ENCODE measurements at places on chromosomes 12 and 14. TPM values are rescaled to one million over a fixed set of nuclear protein-coding genes. Genes with fewer than 3 reads are reported as not detected.

DNA sequence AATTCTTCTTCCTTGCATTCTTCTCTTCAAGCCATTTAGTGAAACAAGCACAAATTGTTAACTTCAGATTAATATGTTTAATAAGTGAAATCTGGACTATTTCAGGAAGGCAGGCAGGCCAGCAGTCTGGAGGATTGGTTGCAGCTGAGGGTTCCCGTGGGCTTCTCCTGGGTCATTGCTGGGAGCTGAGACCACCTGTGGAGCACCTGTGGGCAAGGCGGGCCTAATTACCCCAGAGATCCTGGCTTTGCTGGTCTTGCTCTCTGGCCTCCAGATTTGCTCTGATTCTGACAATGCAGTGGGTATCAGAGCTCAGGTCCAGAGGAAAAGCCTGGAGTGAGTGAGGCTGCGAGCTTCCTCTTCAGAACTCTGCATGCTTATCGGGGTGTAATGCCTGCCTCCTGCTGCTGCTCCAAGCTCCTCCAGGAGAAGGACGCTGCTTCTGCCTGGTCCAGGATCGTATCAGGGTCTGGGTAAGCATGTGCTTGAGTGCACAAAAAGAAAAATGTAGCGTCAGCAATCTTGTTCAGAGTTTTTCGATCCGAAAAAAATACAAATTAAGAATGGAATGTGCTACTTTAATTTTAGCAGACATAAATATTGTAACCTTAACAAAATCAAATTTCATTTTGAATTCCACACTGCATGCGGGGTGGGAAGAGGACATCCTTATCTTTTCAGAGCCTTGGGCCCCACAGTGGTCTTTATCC lies 93.8 kb downstream of the TMEM30B start:
- no peak for DNase-seq

DNA sequence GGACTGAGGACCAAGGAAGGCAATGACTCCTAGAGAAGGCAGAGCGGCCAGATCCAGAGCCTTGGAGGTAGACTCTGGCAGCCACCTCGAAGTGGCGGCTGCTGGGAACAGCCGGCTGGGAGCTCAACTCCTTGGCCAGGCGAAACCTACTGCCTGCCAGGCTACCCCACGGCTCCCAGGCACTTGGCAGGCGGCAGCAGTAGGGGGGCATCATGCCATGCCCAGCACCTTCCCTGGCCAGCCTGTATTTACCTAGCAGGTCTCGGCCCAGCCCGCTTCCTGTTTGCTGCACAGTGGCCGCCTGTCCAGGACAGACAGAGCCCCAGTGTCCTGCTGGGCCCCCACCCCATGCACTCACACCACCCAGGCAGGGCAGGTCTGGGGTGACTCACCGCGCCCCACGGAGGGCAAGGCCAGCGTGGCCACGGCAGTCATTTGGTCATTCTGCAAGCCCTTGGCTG lies 10.2 kb downstream of the TRPV4 start:
- DNase-seq, result no peak

- no peak for DNase-seq
Measured at GRCh38 chr12:121810234-121810817, 6.5 kb downstream of the SETD1B start.

SCYL2 gene
- total RNA-seq, result 57.5 TPM

DNA sequence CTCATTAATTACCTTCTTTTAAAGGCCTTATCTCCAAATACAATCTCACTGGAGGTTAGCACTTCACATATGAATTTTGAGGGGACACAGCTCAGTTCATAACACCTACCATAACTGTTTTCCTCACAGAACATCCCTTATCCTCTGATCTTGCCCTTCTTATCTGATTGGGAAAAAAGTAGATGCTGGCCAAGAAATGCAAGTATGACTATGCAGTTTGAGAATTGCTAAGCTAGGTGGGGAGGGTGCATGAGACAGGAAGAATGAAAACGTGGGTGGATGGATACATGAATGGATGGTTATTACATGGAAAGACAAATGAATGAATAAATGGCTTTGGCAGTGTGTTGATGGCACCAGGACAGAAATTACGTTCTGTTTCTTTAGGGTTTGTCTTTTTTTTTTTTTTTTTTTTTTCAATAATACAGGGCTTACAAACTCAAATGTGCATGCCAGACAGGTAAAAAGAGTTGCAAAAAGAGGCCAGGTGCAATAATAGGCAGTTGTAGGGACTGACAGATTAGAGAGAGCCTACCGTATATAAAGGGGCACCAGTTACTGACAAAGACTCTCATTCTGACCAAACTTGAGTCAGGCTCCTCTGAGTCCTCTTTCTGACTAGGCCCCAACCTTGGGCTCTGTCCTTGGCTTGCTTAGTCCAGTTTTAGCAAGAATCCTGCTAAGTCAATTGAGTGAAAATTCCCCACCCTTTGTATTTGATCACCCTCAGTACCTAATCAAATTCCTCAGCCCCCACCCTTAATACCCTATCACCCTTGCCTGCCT lies 304.9 kb downstream of the ZFP36L1 start:
- no peak for DNase-seq

DNA sequence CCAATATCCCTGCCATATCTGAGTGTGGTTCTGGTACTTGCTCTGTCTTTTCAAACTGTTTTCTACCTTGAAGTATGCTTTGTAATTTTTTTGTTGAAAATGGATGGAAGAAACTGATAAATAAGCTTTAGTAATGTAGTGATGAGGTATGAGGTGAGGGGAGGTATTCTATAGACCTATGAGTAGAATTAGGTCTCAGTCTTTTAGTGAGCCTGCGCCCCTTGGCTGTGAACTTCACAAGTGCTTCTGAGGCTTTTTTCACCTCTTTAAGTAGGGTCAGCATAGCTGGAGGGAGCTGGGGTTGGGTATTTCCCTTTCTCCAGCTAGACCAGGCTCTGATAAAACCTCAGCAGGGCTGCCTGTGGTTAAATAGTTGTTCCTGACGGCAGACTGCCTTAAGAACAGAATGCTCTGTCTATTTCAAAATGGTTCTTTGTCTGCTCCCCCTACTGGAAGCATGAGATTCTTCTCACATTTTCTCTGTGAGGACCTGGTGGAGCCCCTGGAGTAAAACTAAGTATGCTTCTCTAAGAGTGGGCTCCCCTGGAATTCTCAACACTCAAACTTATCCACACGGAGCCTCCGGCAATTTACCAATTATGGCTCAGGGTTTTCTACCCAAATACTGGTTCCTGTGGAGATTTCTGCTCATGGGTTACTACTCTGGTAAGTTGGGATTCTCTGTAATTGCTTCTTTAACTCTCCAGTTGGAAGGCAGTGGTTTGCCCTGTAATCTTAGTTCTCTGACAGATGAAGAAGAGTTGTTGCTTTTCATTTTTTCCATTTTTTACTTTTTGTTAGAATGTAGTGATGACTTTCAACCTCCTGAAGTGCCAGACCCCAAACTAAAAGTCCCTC lies 13.1 kb downstream of the KRT5 start:
- peak; percentile 80 for DNase-seq

ABCD2 gene
- 0.04 TPM for total RNA-seq

GRCh38 chr14:75443203-75443969 lies 15.6 kb downstream of the JDP2 start:
- DNase-seq, result no peak

GRCh38 chr12:75000120-75000519 lies 209.5 kb downstream of the KCNC2 start:
- DNase-seq, result no peak

DNA sequence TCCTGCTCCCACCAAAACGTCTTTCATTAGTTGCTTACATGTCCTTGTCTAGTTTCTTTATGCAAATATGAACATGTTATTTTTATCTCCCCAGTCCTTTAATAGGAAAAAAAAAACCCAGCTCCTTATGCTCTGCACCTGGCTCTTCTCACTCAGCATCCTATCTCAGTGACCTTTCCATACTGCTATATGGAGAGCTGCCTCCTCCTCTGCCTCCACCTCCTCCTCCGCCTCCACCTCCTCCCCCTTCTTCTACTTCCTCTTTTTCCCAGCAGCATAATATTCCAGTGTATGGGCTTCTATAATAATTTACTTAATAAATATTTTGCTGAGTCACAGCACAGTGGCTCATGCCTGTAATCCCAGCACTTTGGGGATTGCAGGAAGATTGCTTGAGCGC lies 31.5 kb downstream of the ABCB9 start:
- DNase-seq, result no peak

CLEC4A gene
- total RNA-seq, result 3.8 TPM

- peak; percentile 75 for DNase-seq
Measured at GRCh38 chr12:31206038-31206670, 119.8 kb downstream of the SINHCAF start.

CBLN3 gene
- 0.07 TPM for total RNA-seq

DNA sequence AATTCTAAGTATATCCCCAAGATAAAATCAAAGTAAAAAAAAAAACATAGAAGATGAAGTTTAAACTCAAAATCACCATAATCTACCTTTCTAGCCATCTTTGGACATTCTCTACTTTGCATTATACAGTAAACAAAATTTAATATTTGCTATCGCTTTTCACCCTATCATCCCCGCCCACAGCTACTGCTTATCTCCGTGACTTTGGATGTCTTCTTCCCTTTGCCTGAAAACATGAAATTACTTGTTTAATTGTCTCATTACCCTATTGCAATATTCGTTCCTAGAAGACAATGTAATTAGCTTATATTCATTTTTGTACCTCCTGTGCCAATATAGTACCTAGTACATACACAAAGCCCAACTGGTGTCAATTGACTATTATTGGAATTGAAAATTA lies 9.3 kb downstream of the SYNJ2BP start:
- no peak for DNase-seq

DNA sequence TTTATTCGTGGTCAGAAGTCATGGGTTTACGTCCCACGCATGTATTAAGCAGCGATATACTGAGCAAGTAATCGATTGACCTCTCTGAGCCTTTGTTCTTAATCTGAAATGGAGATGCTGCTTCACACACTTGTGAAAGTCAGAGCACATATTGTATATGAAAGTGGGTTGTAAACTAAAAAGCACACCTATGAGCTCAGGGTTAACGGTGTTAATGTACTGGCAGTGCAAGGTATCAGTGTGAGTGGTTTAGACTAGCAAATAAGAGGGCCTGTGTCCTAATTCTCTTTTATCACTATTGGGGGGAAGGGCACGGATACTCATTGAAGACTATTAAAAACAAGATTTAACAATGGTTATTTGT lies 676 bp downstream of the MRPL42 start:
- no peak for DNase-seq

KRT6A gene
- not detected for total RNA-seq

GRCh38 chr12:54394281-54394719 lies 9.8 kb upstream of the ZNF385A start:
- DNase-seq, result peak; percentile 96

GRCh38 chr14:23645812-23646647 lies 9.9 kb downstream of the DHRS2 start:
- no peak for DNase-seq

DNA sequence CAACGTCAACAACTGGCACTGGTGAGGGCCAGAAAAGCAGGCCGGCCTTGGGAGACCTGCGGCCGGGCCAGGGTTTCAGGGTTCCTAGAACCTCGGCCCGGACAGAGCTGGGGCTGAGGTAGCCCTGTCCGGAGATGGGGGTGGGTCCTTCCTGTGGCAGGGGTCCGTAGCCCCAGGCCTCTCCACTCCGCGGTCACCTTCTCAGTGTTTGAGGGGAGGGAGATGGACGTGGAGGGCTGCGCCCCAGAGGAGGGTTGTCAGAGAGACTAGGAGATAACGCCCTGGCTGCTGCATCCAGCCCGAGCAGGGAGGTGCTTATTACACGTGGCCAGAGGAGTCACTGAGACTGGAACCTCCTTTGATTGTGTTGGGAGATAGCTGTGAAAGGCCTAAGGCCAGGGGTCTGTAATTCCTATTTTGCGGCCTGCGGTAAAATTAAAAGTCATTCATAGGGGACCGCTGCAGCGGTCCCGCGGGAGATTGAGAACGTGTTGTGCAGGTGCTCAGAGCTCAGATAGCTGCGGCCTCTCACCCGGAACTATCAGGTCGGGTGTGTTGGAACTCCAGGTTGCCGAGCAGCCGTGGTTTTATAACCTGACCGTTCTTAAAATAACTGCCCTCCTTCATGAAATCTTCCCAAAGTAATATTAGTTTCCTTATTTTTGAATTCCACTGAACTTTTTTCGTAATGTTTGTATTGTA lies 507 bp downstream of the AHSA1 start:
- peak; percentile 65 for DNase-seq

LRRC10 gene
- total RNA-seq, result not detected

GLIPR1 gene
- 0.04 TPM for total RNA-seq

DNA sequence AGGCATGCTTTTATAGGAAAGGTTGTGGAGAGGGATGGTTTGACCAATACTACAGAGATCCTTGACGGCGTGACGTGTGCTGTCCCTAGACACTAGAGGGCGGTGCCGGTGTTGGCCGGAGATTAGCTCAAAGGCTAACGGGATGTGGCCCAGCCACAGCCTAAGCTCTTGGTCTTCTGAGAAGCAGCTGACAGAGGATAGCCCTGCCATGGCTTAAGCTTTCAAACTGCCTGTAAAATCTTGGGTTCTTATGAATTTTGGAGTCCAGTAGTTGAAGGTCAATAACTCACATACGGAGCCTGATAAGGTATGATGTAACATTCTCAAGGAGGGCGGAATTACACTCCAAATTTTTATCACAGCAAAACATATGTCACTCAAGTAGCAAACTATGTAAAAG lies 515.7 kb upstream of the ATXN7L3B start:
- peak; percentile 91 for DNase-seq

DNA sequence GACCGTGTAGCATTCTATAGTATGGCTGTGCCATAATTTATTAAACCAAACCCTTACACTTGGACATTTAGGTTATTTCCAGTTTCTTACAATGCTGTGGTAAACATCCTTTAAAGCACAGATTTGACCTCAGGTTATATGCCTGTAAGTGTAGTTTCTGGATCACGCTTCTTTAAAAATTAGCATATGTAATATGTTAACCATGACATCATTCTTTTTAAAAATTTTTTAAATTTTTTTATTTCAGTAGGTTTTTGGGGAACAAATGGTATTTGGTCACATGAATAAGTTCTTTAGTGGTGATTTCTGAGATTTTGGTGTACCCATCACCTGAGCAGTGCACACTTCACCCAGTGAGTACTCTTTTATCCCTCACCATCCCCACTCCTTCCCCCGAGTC lies 18.3 kb downstream of the SAMD4A start:
- DNase-seq, result no peak

MAP3K9 gene
- total RNA-seq, result 30.8 TPM

GRCh38 chr14:92568621-92569479 lies 55.3 kb downstream of the RIN3 start:
- no peak for DNase-seq

Measured in GM23338 (cell line).